ENCODE measurements at places on chromosomes 2 and 18.

GRCh38 chr18:56815926-56816325, 164.8 kb downstream of the WDR7 start:
- no peak for DNase-seq

GRCh38 chr2:16693854-16694253, 28.2 kb upstream of the CYRIA start:
- no peak for DNase-seq

DNA sequence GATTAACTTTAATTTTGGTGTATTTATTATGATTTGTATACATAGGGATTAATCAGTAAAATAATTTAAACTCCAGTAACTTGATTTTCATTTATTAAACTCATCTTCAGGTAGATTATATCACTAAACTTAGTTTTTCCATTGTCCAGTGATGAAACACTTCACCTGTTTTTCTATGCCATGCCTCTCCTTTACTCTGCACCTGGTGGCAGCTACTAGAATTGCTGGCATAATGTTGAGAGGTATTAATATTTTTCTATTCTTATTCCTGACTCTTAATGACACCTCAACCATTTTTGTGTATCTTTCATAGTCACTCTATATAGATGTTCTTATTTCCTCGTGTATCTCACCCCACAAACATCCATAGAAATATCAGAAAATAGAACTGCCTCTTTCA, 940.3 kb upstream of the CRIM1 start:
- DNase-seq: no peak

DNA sequence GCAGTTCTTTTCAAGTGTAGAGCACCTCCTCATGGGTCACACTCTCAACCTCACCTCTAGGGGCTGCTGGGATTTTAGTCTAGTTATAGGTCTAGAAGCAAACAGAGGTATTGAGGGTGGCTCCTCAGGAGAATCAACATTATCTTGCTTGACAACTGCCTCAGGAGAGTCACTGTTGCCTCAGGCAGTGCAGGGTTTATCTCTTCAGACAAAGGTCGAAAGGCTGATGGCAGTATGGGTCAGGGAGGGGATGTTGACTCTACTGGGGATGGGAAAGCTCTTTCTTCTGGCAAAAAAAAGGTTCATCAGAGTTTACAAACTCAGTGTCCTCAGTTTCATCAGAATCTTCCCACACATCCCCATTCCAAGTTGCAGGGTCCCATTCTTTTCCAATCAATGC, 24.0 kb downstream of the DTNA start:
- DNase-seq: no peak

GRCh38 chr2:101251844-101252407, 760 bp upstream of the CNOT11 start:
- peak; percentile 48 for DNase-seq

GRCh38 chr2:54836477-54836876, 113.0 kb downstream of the EML6 start:
- no peak for DNase-seq

DNA sequence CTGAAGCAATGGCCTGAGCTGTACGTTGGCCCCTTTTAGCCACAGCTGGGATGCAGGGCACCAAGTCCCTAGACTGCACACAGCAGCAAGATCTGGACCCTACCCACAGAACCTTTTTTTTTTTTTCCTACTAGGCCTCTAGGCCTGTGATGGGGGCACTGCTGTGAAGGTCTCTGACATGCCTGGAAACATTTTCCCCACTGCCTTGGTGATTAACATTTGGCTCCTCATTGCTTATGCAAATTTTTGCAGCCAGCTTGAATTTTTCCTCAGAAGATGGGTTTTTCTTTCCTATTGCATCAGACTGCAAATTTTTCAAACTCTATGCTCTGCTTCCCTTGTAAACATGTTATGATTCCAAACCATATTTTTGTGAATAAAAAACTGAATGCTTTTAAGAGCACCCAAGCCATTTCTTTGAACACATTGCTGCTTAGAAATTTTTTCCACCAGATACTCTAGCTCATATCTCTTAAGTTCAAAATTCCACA, 33.5 kb downstream of the PDE1A start:
- no peak for DNase-seq
